SHP77 (cell line): ENCODE measurements at places on chromosomes 6 and 20.

DNA sequence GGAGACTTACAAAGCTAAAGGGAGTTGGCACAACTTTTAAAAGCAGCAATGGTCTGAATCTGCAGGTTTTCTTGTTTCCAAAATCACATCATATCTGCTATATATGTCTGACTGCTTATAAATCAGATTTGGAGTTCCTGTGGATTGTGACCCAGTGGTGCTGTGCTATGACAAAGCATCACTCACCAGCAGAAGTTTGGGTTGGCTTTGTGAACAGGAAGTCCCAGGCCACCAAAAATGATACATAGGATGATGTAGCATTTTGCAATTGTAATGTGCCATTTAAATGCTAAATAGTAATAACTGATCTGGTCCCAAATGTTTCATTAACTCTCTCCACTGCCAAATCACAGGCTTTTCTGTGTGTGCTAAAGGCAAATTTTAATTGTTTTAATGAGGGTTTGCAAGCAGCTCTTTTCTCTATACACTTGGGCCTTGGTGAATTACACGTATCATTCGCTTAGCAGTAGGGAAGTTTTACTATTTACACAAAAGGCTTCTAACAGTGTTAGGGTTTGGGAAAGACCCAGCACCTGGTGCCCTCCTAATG, 60.8 kb downstream of the SYNDIG1 start:
- no peak for DNase-seq

- no peak for DNase-seq
Measured at GRCh38 chr6:16868968-16869367, 107.7 kb upstream of the ATXN1 start.

DNA sequence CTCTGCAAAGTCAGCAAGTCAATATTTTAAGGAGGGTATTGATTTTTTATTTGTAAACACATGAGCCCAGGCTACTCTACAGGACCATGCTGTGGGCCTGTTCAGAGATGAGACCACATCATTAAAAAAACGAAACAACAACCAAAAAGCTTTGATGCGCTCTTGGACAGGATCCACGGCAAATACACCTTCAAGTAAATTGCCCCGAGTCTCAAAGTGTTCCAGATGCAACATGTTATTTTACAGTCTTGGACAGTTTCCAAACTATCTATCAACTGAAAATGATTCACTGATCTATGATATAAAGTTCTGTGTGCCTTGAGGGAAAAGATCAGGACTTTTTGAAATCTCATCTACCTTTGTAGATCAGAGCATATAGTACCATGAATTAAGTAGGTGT, 25.8 kb upstream of the CARMIL1 start:
- DNase-seq = no peak

- no peak for DNase-seq
Measured at GRCh38 chr6:125200941-125201340, 47.4 kb downstream of the TPD52L1 start.

GRCh38 chr6:10441004-10441654, 26.3 kb upstream of the TFAP2A start:
- no peak for DNase-seq

- DNase-seq = no peak
Measured at GRCh38 chr6:53115741-53116140, 32.9 kb downstream of the GCM1 start.

DNA sequence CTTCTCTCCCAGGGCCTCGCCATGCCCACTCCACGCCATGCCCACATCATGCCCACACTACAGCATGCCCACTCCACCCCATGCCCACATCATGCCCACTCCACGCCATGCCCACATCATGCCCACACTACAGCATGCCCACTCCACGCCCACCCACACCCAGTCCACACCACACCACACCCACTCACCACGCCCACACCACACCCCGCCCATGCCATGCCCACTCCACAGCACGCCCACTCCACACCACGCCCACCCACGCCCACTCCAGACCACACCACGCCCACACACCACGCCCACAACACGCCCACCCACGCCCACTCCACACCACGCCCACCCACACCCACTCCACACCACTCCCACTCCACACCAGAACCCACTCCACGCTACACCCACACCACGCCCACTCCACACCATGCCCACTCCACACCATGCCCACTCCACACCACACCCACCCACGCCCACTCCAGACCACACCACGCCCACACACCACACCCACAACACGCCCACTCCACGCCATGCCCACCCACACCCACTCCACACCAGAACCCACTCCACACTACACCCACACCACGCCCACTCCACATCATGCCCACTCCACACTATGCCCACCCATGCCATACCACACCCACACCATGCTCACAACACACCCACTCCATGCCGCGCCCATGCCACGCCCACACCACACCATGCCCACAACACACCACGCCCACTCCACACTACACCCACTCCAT, 88.6 kb downstream of the ERMARD start:
- DNase-seq = no peak

DNA sequence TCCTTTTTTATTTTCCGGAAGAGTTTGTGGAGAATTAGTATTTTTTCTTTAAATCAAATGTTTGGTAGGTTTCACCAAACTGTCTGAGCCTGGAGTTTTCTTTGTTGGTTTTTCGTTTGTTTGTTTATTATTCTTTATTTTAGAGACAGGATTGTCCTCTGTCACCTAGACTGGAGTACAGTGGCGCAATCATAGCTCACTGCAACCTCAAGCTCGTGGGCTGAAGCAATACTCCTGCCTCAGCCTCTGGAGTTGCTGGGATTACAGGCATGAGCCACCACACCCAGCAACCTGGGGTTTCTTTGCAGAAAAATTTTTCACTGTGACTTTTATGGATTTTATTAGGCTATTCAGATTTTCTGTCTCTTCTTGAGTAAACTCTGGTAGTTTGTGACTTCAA, 120.2 kb upstream of the LOC128125822 start:
- no peak for DNase-seq

DNA sequence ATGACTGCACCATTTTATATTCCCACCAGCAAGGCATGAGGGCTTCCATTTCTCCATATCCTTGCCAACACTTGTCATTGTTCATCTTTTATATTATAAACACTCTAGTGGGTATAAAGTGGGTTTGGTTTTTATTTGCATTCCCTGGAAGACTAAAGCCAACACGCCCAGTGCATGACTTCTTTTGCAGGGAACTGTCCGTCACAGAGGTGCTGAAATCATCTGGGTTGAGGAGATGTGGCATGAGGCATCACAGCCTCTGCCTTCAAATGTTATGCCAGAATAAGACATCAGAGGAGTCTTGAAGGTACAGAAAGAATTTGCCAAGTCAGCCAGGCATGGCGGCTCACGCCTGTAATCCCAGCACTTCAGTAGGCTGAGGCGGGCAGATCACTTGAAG, 29.9 kb upstream of the FAM210B start:
- no peak for DNase-seq

GRCh38 chr20:45518282-45518681, 2.9 kb upstream of the SPINT3 start:
- no peak for DNase-seq

GRCh38 chr6:83221889-83222479, 28.8 kb downstream of the RWDD2A start:
- peak; percentile 15 for DNase-seq
